Activated T-helper 1 cell treated with anti-CD3 and anti-CD28 coated beads, Interleukin-12 subunit alpha, Interleukin-12 subunit beta, Interleukin-2, Interleukin-4 antibody, amounts not matched to agents 30 ng/mL and 10 ng/mL and 1 ng/mL, durations not matched to agents 14 hours and 24 hours and 36 hours (primary cell): ENCODE measurements at places on chromosomes 2 and 18. TPM values are rescaled to one million over a fixed set of nuclear protein-coding genes. Genes with fewer than 3 reads are reported as not detected.
A peak's percentile ranks its signal among the peaks of the same experiment; 100 is the strongest.

The RGPD3 gene
- 0.16 and 0.22 TPM in 2 replicates for total RNA-seq

GRCh38 chr18:58005011-58005410 lies 39.0 kb upstream of the NEDD4L start:
- DNase-seq, result no peak
- no peaks in the 10 kb centered on the region for H3K36me3 ChIP-seq
- no peak overlapping the region for H3K27ac ChIP-seq
- peaks cover 9% of the 10 kb centered on the region for H3K27me3 ChIP-seq
- H3K4me3 ChIP-seq, result no peak overlapping the region

DNA sequence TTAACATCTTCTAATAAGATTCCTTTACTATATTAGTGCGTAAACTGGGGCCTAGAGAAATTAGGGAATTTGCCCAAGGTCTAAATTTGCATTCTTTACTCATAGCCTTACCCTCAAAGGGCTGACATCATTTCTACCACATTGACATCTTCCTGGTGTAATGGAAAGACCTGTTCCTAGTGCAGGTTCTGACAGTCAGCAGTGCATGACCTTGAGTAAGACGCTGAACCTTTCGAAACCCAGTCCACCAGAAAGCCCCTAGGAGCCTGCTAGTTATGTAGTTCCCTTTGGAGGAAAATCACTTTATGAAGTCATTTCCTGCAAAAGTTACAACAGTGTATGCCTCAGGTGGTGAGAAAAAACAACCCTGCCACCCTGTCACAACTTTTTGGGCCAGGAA lies 388.3 kb downstream of the TNS1 start:
- DNase-seq, result no peak
- H3K4me3 ChIP-seq, result no peak overlapping the region
- no peak overlapping the region for H3K27ac ChIP-seq

The INHBB gene
- not detected in 2 replicates for total RNA-seq

DNA sequence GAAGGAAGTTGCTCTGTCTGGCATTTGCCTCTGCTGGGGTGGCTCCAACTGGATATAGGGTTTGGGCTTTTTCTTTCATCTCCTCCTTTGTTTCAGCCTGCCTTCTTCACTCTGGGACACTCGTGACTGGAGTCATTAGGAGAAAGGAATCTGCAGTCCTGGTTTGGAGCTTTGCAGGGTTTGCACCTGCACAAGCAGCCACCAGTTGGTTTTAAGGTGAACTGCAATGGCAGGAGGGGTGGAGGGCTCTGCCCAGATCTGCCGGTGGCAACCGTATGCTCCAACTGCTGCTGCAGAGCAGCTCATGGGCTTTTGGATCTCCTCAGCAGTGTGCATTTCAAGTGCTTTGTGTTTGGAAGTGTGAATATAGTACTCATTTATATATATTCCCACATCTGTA lies 131.3 kb upstream of the MGAT5 start:
- no peak for DNase-seq
- peak overlapping the region; percentile 53 for H3K4me3 ChIP-seq
- H3K4me1 ChIP-seq, result peaks cover 53% of the 10 kb centered on the region
- H3K27ac ChIP-seq, result no peak overlapping the region
- peaks cover 9% of the 10 kb centered on the region for H3K36me3 ChIP-seq
